ENCODE measurements at places on chromosomes 16 and 17.

DNA sequence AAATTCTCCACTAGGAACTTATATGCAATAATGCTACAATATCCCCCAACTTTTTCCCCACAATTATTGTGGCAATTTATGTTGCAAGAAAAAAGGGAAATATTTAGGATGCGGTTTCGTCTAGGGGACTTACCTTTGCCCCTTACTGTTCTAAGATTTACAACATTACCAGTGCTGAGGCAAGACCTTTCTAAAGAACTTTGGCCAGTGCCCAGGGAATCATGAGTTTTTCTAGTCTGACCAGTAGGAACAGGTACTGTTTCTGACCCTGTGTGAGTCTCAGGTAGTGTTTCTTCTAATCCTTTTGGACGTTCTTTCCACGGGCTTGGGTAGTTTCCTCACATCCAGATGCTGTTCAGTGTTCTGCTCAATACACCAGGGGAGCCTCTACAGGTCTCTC lies 373.7 kb downstream of the HAPSTR1 start:
- no peak for DNase-seq

- no peak for DNase-seq
Measured at GRCh38 chr16:7653746-7654461, 321.3 kb downstream of the RBFOX1 start.

- peak; percentile 87 for DNase-seq
Measured at GRCh38 chr17:50200457-50201275, 765 bp downstream of the COL1A1 start.

- no peak for DNase-seq
Measured at GRCh38 chr17:13025258-13025627, 7.4 kb upstream of the ELAC2 start.

DNA sequence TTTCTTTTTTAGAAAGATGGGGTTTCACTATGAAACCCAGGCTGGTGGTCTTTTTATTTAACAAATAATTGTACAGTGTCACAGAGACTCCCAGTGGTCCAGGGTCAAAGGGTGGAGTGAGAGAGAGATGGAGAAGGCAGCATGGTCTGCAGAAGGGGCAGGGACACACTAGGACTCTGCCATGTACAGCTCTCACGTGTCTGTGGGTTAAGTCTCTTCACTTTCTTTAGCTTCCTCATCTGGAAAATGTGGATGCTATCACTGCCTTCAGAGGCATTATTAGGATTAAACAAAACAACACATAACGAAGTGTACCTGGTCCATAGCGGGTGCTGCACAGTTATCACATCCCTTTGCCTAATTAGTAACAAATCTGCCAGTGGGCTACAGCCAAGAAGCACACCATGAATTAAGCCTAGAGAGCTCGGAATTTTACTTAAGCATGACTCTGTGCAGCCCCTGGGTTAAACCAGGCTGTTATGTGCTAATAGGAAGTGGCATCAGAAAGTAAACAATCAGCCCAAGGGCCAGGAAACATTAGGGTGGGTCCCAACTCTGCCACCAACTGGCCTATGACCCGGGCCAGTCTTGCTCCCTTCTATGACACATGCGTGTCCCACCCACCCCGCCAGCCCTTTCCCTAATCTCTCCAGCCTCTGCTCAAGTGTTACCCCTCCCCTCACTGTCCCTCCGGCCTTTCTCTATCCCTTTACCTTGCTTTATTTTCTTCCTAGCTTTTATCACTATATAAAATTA lies 13.9 kb downstream of the TOP3A start:
- DNase-seq: no peak

GRCh38 chr17:76446449-76447231 lies 6.3 kb downstream of the UBE2O start:
- DNase-seq: peak; percentile 91
